ENCODE measurements at places on chromosomes 1 and 21. TPM values are rescaled to one million over a fixed set of nuclear protein-coding genes. Genes with fewer than 3 reads are reported as not detected.

Gene OR2M3
- total RNA-seq, result not detected

Gene CYYR1
- 23.4 TPM for total RNA-seq

Gene GPR157
- total RNA-seq, result 9.1 TPM

Gene NCAM2
- total RNA-seq, result 0.82 TPM

Gene PLA2G2A
- total RNA-seq, result 0.63 TPM

Gene MAGI3
- total RNA-seq, result 25.9 TPM

Gene RORC
- total RNA-seq, result 19.1 TPM

Gene NR5A2
- 6.3 TPM for total RNA-seq

Gene NBPF1
- 56.3 TPM for total RNA-seq

Gene KIAA0040
- 34.1 TPM for total RNA-seq

Gene FCRL6
- 1.4 TPM for total RNA-seq

Gene C8A
- 0.09 TPM for total RNA-seq

Gene MFAP2
- 7.2 TPM for total RNA-seq

Gene URB1
- total RNA-seq, result 15.0 TPM

GRCh38 chr1:202143768-202144401 is 652 bp downstream of the ARL8A start:
- DNase-seq, result peak; percentile 86

- no peak for DNase-seq
Observed at GRCh38 chr1:98924977-98925376, 79.7 kb downstream of the PLPPR5 start.

DNA sequence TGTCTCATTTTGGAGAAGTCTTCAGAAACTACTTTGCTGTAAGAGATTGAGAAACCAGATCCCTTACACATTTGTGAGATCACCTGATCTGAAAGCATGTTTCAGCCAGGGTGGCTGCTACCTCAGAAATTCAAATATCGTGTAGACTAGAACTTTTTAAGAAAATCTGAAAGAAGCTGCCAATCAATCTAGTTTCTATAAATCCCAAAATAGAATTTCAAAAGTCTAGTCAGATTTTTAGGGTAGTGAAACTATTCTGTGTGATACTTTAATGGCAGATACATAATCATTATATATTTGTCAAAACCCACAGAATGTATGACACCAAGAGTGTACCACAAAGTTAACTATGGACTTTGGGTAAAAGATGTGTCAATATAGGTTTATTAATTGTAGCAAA is 79.9 kb upstream of the PLPPR5 start:
- DNase-seq, result no peak

- peak; percentile 89 for DNase-seq
Observed at GRCh38 chr1:6603238-6603914, 707 bp upstream of the KLHL21 start.

DNA sequence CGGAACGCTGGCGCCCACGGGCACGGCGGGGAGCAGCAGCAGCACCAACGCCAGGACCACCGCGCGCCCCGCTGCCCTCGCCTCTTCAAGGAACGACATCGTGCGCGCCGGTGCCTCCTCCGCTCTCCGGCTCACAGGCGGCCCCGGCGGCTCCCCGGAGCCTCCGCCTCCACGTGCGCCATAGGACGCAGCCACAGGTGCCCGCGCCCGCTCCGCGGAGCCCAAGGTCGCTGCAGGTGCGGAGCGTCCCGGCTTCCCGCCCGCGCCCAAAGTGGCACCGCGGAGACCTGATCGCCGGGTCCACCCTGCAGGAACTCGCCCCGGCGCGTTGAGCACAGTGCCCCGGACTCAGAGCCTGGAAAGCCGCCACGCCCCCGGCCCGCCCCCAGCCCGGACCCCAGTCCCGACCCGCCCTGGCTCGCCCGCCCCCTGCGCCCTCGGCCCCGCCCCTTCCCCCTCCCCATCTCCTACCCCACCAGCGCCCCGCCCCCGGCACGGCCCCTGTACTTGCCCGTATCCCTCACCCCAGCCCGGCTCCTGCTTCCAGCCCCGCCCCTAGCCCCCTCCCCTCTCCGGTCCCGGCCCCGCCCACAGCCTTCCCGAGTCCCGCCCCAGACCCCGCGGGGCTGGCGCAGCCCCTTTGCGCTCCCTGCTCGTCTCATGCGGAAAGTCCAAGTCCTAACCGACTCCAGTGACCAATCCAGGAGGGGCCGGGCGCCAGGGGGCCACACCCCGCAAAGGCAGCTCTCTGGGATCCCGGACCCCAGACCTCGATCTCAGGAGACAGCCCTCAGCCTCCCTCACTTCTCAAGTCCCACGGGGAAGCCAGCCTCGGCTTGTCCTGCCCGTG is at the start of gene MEGF6:
MEGF6 (minus strand) TSS at position 339 of the 850 bp plus-strand sequence; CDS start at position 99, 240 bp downstream.
- DNase-seq, result peak; percentile 96

GRCh38 chr1:46180082-46180616 is 3.9 kb upstream of the P3R3URF start:
- peak; percentile 69 for DNase-seq

- no peak for DNase-seq
Observed at GRCh38 chr1:14371771-14372497, 226.6 kb upstream of the KAZN start.

DNA sequence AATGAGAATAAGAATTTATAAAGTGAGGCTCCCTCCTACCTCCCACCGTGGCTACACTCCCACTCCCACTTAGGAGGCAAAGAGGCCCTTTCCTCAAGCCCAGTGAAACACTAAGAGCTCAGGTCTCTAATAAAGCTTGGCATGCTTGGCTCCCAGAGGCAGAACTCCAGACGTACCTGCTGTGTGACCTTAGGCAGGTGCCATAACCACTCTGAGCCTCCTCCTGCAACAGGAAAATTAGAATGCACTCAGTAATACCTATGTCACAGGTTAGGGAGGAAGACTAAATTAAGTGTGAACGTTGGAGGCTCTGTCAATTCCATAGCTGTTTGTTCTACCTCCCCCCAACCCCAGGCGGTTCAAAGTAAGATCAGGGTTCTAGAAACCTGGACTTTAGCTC is 16.5 kb upstream of the SLC26A9 start:
- no peak for DNase-seq

GRCh38 chr1:3401585-3402257 is 52.7 kb upstream of the ARHGEF16 start:
- no peak for DNase-seq

DNA sequence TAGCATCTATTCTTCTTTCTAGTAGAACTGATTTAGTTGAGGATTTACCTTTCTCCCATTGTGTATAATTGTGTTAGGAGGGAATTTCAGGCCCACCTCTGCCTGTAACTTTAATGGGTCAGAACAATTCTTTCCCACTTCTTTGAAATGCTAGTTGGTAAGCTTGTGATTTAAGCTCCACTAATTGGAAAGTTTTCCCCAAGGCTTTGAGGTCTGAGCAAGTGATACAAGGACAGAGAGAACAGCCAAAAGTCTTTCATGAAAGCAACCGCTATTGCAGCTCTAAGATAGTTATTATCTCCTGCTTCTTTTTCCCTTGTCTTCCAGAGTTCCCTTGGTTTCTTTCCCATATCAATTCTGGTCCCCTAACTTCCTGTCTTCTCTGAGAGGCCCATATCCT is 38.7 kb upstream of the PDC start:
- no peak for DNase-seq

GRCh38 chr1:47791879-47792608 is 205.1 kb downstream of the TRABD2B start:
- DNase-seq, result no peak

DNA sequence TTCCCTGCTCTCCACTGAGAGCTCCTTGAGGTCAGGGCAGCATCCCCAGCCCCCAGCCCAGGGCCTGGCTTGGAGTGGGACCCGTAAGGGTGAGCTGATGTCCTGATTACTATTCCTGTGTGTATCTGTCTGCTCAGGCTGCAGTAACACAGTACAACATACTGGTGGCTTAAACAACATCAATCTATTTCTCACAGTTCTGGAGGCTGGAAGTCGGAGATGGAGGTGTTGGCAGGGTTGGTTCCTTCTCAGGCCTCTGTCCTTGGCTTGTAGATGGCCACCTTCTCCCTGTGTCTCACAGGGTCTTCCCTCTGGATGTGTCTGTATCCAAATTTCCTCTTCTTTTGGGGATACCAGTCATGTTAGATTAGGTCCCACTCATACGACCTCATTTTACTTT is 246.4 kb upstream of the POU3F1 start:
- DNase-seq, result no peak

GRCh38 chr1:233081735-233082134 is 131.3 kb downstream of the NTPCR start:
- no peak for DNase-seq

- peak; percentile 31 for DNase-seq
Observed at GRCh38 chr1:151711951-151712350, 4.7 kb downstream of the CELF3 start.

DNA sequence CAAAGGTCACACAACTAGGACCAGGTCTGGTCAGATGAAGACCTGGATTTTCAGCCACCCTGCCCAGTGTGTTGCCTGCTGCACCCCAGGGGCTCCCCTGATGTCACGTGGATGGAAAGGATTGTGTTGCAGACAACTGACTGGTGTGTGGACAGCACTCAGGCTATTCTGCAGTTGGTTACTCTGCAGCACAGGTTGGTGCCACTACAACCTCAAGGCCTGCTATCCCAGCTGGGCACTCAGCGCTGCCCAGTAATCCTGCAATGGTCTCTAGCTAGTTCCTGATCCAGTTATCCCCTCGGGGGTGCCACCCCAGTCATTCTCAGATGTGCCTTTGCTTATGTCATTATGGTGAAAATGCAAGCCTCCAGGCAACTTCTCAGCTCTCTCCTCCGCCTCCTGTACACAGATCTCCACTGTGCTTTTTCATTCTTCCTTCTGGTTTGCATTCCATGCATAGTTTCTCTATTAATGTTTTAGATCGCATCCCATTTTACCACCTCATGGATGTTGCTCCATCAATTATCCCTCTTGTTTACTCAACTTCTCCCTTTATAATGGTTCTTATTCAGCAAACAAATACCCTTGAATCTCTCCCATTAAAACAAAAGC is 503.2 kb upstream of the CAMK1G start:
- DNase-seq, result no peak

GRCh38 chr1:40906781-40907400 is 44.7 kb upstream of the CITED4 start:
- no peak for DNase-seq

DNA sequence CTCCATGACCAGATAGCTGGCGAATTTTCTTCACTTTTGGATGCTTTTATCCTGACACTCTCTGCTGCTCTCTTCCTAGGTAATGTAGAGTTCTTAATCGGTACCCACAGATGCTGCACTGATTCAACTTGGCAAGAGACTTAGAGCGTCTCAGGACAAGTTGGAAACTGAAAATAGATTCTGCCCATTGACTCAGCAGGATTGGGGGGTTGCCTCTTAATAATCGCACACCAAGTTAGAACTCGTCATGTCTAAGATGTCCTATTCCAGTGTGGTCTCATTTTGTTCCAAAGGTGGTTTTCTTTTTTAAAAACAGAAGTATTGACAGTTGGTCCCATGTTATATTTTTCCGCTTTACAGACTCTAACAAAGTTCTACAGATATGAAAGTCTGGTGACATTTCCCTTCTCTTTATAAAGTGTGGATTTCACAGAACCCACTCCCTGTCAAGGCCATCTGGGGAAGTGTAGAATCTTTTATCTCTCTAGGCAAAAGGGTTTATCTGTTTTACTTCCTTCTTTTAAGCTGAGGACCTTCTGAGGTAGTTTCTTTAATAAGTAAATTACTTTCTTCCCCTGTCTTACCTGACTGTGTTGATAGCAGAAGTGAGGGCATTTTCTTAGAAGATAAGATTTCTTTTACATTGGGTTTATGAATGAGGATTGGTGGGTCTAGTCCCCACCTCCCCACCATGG is 12.1 kb upstream of the DIPK1A start:
- no peak for DNase-seq

Measured in kidney (tissue), 22 donors.